Esophagus mucosa (tissue), 1 donor: ENCODE measurements at places on chromosomes 1 and 21. TPM values are rescaled to one million over a fixed set of nuclear protein-coding genes. Genes with fewer than 3 reads are reported as not detected.

DNA sequence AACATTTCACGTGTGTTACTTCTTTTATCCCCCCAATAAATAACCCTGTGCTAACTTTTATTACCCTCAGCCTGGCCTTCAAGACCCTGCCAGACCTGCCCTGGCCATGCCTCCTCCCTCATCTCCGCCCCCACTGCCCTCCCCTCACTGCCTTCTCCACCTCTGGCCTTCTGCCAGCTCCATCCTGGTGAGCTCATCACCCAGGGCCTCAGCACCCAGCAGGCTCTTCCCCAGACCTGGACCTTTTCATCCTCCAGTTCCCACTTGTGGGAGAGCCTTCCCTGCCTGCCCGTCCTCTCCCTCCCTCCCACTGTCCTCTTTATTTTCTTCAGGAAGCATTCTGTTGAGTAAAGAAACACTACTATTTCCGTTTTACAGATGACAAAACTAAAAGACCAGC lies 72.0 kb downstream of the SLC66A1 start:
- no peak for ATAC-seq

- ATAC-seq: no peak
Observed at GRCh38 chr1:233227930-233228465, 67.5 kb downstream of the PCNX2 start.

GRCh38 chr1:239672256-239672655 lies 285.9 kb downstream of the CHRM3 start:
- ATAC-seq: no peak

GRCh38 chr1:16375521-16376340 lies 8.7 kb downstream of the SZRD1 start:
- no peak for ATAC-seq

- ATAC-seq: no peak
Observed at GRCh38 chr1:54843449-54843848, 42.3 kb upstream of the TTC22 start.

DNA sequence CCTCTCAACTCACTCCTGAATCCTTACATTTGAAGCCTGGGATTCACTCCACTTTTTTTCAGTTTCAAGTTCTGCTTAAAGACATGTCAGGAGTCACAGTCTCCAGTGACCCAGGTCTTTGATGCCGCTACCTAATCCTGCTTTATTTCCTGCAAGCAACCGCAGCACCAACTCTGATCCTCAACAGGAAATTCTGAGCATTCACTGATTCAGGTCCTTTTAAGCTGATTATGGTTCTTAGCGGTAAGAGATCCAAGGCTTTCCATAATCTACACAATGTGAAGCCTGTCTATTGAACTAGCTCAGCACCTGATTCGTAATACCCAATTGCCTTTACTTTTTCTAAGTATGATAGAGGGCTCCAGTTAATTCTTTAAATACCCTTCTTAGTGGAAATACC lies 43.7 kb upstream of the PIGC start:
- ATAC-seq: no peak

NOTCH2NLA gene
- total RNA-seq: 33.6 TPM

MYOG gene
- not detected for total RNA-seq
